Gastrocnemius medialis (tissue), 4 donors: ENCODE measurements at places on chromosomes 6 and 20.

GRCh38 chr6:53916804-53917463 is 122.1 kb downstream of the LRRC1 start:
- DNase-seq, result no peak

GRCh38 chr6:131755597-131755996 is 44.8 kb upstream of the CTAGE9 start:
- no peak for DNase-seq

- DNase-seq, result no peak
Measured at GRCh38 chr6:112909781-112910180, 562.7 kb downstream of the RFPL4B start.

DNA sequence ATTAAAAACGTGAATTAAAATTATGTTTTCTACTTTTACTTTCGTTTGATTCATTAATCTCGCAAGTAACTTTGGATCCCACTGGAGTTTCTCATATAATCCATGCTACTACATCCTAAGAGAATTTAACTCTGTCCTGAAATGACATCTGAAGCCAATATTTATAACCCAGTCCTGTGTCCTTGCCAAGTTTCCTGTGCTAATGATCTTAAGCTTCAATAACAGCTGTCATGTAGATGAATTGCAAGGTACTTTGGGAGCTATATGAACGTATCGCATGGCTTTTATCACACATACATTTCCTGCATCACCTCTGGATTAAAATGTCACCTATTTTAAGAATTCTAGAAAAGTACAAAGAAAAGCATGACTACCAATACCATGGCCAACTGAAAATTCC is 833.8 kb upstream of the CITED2 start:
- no peak for DNase-seq

DNA sequence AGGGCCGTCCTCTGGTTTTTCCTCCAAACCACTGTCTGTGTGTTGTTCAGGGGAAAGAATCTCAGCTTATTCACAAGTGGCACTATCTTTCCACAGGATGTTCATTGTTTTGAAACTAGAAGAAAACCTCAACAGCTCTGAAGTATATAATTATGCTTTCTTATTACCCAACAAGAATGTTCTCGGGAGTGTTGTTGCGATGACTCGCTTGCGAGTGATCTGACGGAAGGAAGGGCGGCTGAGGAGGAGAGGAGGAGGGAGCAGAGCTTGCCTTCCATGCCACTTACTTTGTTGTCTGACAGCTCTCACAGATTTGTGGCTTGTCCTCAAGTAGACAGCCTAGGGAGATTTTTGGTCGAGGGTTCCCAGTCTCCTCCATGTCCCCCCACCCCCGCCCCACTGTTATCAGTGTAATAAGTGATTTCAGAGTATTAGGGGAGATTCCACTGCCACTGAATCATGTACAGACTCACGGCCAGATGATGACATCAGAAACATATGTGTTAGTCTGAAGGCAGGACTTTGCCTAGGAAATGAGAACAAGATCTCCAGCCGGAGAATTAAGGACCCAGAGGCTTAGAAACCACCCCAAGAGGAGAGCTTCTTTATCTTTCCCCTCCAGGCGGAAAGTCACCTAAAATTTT is 80.7 kb upstream of the CCN6 start:
- peak; percentile 27 for DNase-seq

- no peak for DNase-seq
Measured at GRCh38 chr6:43949551-43949991, 177.7 kb downstream of the MRPL14 start.

DNA sequence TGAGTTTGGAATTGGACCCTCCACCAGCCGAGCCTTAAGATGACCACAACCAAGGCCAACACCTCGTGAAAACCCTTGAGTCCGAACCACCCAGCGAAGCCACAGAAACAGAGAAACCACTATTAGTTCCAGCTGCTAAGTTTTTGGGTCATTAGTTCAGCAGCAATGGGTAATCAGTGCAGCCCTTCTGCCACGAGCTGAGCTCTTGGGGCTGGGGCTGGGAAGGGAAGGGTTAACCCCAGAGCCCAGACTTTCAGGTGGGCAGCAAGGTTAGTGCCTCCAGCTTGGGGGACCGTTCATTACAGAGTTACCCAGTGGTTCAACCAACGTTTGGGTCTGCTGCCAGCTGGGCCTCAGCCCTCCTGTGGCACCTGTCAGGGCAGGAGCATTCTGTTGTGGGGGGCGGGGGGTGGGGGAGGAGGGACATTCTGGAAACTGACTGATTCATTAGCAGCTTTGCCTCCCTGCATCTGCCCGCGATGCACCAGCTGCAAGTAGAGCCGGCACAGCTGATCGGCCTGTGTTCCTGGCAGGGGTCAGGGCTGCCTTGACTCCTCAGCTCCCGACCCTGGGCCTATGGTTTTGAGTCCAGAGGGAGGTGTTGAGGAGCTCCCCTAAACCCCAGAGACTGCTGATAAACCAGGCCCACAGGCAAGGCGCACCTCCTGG is 52.7 kb downstream of the TGM2 start:
- no peak for DNase-seq
